ENCODE measurements at places on chromosomes 7 and 10.

GRCh38 chr10:70738006-70738760, 47.0 kb downstream of the TBATA start:
- no peaks in the 10 kb centered on the region for H3K36me3 ChIP-seq
- H3K27me3 ChIP-seq = no peaks in the 10 kb centered on the region
- DNase-seq = peak; percentile 10
- no peak overlapping the region for H3K27ac ChIP-seq
- H3K4me3 ChIP-seq = no peak overlapping the region

GRCh38 chr10:30747633-30748032, 118.1 kb upstream of the LYZL2 start:
- no peaks in the 10 kb centered on the region for H3K27me3 ChIP-seq
- no peak overlapping the region for H3K4me3 ChIP-seq
- no peaks in the 10 kb centered on the region for H3K36me3 ChIP-seq
- no peak for DNase-seq

DNA sequence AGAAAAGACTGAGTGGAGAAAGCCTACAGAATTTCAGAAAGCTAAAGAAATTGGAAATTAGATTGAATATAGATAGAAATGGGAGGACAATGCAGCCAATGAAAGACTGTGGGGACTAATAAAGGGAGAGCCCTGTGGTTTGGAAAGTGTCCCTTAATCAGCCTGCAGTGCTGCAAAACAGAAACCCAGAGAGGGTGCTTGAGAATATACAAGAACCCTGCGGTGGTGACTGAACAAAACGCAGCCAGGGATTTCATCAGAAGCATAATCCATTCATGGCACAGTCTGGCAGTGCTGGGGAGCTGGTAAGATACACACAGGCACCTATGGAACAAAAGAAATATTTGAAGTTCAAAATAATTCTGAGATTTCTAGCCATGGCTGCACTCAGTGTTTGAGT, 19.1 kb downstream of the CEP41 start:
- H3K27me3 ChIP-seq = no peaks in the 10 kb centered on the region
- no peak overlapping the region for H3K27ac ChIP-seq
- no peaks in the 10 kb centered on the region for H3K36me3 ChIP-seq
- no peak for DNase-seq
- peaks cover 6% of the 10 kb centered on the region for H3K4me1 ChIP-seq

- no peaks in the 10 kb centered on the region for H3K4me1 ChIP-seq
- peaks cover 10% of the 10 kb centered on the region for H3K36me3 ChIP-seq
- no peak overlapping the region for H3K27ac ChIP-seq
- no peak for DNase-seq
Measured at GRCh38 chr10:30036811-30037210, 22.6 kb downstream of the JCAD start.

DNA sequence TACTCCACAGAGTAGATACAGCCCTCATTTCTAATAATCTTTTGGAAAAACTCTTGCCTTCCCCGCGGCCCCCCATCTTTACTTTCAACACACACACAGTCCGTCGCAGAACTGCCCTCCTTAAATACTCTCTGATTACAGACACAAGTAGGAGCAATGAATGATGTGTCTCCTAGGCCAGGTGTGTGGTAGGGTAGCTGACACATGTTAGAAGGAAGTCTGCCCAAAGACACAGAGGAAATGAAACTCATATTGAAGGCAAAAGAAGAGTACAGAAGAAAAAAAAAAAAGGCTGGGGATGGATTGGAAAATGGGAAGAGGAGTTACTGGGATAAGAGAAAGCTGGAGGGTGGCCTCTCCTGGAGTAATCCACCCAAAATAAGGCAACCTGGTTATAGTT, 14.6 kb downstream of the OPALIN start:
- no peak for DNase-seq
- no peaks in the 10 kb centered on the region for H3K36me3 ChIP-seq
- no peak overlapping the region for H3K27ac ChIP-seq
- H3K27me3 ChIP-seq = no peaks in the 10 kb centered on the region

GRCh38 chr7:2420216-2420933, 17.0 kb downstream of the CHST12 start:
- no peaks in the 10 kb centered on the region for H3K4me1 ChIP-seq
- H3K27ac ChIP-seq = no peak overlapping the region
- H3K4me3 ChIP-seq = no peak overlapping the region
- no peaks in the 10 kb centered on the region for H3K27me3 ChIP-seq

DNA sequence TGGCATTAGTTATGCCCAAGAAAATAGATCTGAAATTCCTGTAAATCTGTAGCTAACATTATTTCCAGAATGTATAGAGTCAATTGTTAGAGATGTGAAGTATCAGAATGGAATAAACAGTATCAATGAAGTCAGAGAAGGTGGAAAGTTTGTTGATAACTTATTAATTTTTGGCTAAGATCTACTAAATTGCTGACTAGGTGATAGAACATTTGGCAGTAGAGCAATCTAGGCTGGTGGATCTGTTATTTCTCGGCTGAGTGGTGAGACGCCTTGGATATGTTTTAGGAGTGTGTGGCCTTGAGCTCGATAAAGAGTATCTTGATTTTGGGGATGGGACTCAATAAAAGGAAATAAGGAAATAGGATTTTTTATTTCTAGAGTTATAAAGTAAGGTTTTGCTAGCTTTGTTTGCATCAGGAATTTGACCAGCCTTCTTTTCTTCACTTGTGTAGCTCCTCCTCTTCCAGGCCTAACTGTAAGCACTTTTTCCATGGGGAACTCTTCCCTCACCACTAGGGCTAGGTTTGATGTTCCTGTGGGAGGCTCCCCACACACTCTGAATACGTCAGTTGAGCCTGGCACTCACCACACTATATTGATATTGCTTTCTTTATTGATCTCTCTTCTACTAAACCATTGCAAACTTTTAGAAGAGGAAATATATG, 86.8 kb upstream of the CSTF2T start:
- no peaks in the 10 kb centered on the region for H3K4me1 ChIP-seq
- no peak overlapping the region for H3K27ac ChIP-seq
- DNase-seq = no peak
- H3K4me3 ChIP-seq = no peak overlapping the region
- H3K36me3 ChIP-seq = no peaks in the 10 kb centered on the region

- no peaks in the 10 kb centered on the region for H3K36me3 ChIP-seq
- H3K4me3 ChIP-seq = no peak overlapping the region
- no peaks in the 10 kb centered on the region for H3K27me3 ChIP-seq
- H3K27ac ChIP-seq = no peak overlapping the region
- H3K4me1 ChIP-seq = no peaks in the 10 kb centered on the region
Measured at GRCh38 chr10:62708569-62708968, 96.0 kb upstream of the ADO start.

DNA sequence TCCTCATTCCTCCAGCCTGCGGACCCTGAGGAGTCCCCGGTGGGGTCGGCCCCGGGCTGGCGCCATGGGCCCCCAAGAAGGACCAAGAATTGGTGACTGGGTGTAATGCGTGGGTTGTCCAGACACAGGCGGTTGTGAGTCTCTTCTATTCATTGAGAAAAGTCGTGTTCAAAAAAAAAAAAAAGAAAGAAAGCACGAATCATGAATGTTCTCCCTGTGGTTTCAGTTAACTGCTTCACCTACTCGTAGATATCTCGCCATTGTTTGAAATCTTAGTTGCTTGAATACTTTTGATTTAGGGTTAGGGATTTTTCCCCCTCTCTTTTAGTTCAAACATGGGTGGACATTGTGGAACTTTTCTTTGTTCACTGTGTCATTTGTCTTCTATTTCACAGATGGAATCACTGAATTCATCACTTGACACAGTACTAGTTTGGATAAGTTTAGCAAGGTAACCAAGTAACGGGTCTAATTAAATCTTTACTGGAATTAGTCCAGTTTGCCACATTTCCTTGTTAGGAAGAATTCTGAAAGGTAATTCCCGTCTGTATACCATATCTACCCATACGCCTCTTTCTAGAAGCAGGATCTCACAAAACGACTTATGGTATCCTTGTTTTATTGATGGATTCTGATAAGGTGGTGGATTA, 775 bp downstream of the STARD3NL start:
- peak overlapping the region; percentile 31 for H3K27ac ChIP-seq
- H3K4me1 ChIP-seq = peaks cover 3% of the 10 kb centered on the region
- H3K27me3 ChIP-seq = no peaks in the 10 kb centered on the region
- no peaks in the 10 kb centered on the region for H3K36me3 ChIP-seq

- H3K27me3 ChIP-seq = no peaks in the 10 kb centered on the region
- H3K36me3 ChIP-seq = no peaks in the 10 kb centered on the region
- peak; percentile 30 for DNase-seq
- peak overlapping the region; percentile 88 for H3K27ac ChIP-seq
Measured at GRCh38 chr10:94402843-94403379, 570 bp downstream of the TBC1D12 start.

GRCh38 chr7:135980012-135980551, 2.9 kb upstream of the MTPN start:
- no peaks in the 10 kb centered on the region for H3K36me3 ChIP-seq
- DNase-seq = peak; percentile 14
- no peak overlapping the region for H3K27ac ChIP-seq
- H3K27me3 ChIP-seq = no peaks in the 10 kb centered on the region
- H3K4me3 ChIP-seq = no peak overlapping the region

- peaks cover 7% of the 10 kb centered on the region for H3K4me1 ChIP-seq
- peaks cover 43% of the 10 kb centered on the region for H3K27me3 ChIP-seq
- DNase-seq = no peak
- no peaks in the 10 kb centered on the region for H3K36me3 ChIP-seq
Measured at GRCh38 chr7:104327534-104327933, 869 bp upstream of the LHFPL3 start.

DNA sequence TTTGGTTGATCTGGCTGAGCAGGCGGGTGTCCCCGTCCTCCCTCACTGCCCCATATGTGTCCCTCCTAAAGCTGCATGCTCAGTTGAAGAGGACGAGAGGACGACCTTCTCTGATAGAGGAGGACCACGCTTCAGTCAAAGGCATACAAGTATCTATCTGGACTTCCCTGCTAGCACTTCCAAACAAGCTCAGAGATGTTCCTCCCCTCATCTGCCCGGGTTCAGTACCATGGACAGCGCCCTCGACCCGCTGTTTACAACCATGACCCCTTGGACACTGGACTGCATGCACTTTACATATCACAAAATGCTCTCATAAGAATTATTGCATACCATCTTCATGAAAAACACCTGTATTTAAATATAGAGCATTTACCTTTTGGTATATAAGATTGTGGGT, 26.9 kb upstream of the TRIM56 start:
- H3K4me3 ChIP-seq = no peak overlapping the region
- H3K36me3 ChIP-seq = no peaks in the 10 kb centered on the region
- H3K27me3 ChIP-seq = no peaks in the 10 kb centered on the region
- peak; percentile 79 for DNase-seq
- H3K27ac ChIP-seq = no peak overlapping the region
- H3K4me1 ChIP-seq = no peaks in the 10 kb centered on the region

- H3K27me3 ChIP-seq = no peaks in the 10 kb centered on the region
- DNase-seq = peak; percentile 22
- H3K27ac ChIP-seq = no peak overlapping the region
- H3K4me1 ChIP-seq = no peaks in the 10 kb centered on the region
Measured at GRCh38 chr7:80453699-80454340, 58.0 kb downstream of the GNAT3 start.

DNA sequence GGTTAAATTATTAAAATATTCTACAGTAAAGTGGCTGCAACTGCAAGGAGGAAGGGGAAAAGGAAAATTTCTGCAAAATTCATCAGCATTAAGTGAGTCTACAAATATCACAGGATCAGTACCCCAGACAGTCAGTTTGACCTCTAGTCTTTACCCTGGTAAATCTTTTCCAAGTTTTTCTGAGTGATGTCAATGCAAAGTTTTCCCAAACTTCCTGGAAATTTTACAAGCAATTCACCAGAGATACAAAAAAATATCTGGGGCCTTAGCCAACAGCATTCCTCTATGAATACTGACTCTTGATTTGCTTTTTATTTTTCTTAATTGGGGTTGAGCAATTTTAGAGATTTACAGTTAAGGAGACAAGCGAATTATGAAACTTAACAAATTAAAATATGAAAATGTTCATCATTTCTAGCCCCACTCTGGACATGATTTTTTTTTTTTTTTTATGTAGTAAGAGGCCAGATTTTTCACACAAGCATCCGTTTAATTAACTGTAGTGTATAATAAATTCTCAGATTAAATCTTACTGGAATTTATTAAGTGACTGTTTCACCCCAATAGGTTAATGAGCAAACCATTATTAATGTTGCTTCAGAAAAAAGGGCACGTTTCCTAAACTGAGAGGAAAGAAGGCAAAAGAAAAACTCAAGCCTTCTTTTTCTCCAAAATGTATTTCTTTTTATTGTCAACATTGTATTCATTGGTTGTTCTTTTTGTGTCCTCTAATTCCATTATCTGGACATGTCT, 539.5 kb upstream of the FZD8 start:
- no peak overlapping the region for H3K4me3 ChIP-seq
- H3K4me1 ChIP-seq = peaks cover 3% of the 10 kb centered on the region
- no peaks in the 10 kb centered on the region for H3K27me3 ChIP-seq
- no peak overlapping the region for H3K27ac ChIP-seq

- no peaks in the 10 kb centered on the region for H3K4me1 ChIP-seq
- DNase-seq = no peak
- H3K36me3 ChIP-seq = no peaks in the 10 kb centered on the region
- H3K27me3 ChIP-seq = no peaks in the 10 kb centered on the region
- peak overlapping the region; percentile 25 for H3K4me3 ChIP-seq
Measured at GRCh38 chr7:39745320-39745719, 121.9 kb downstream of the RALA start.

GRCh38 chr10:86992929-86993328, 24.6 kb downstream of the ADIRF start:
- no peak overlapping the region for H3K4me3 ChIP-seq
- H3K4me1 ChIP-seq = no peaks in the 10 kb centered on the region
- H3K27ac ChIP-seq = no peak overlapping the region
- no peaks in the 10 kb centered on the region for H3K36me3 ChIP-seq
- DNase-seq = no peak

- DNase-seq = peak; percentile 30
- no peaks in the 10 kb centered on the region for H3K27me3 ChIP-seq
- H3K27ac ChIP-seq = no peak overlapping the region
- no peaks in the 10 kb centered on the region for H3K36me3 ChIP-seq
- peak overlapping the region; percentile 80 for H3K4me3 ChIP-seq
Measured at GRCh38 chr7:93232673-93233018, 480 bp downstream of the VPS50 start.

DNA sequence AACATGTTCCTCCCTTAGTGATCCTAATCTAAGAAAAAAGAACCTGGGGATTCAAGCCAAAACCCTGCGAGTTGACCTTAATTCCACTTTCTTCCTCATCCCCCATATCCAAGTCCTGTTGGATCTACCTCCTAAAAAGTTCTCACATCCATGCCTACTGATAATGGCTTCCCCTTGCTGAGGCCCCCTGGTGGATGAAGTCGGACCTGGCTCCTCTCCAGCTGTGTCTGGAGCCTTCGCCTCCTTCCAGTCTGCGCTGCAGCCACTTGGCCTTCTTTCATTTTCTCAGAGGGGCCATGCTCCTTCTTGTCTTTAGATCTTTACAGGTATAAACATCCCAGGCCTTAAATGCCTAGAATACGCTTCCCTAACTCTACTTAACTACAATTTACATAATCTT, 8.1 kb downstream of the PDE1C start:
- no peak overlapping the region for H3K4me3 ChIP-seq
- no peaks in the 10 kb centered on the region for H3K36me3 ChIP-seq
- no peaks in the 10 kb centered on the region for H3K4me1 ChIP-seq
- H3K27ac ChIP-seq = no peak overlapping the region

GRCh38 chr7:716636-717035, 9.9 kb upstream of the DNAAF5 start:
- H3K27ac ChIP-seq = no peak overlapping the region
- no peaks in the 10 kb centered on the region for H3K36me3 ChIP-seq
- H3K27me3 ChIP-seq = peaks cover 3% of the 10 kb centered on the region
- no peak for DNase-seq
- peaks cover 2% of the 10 kb centered on the region for H3K4me1 ChIP-seq

All from trophoblast cell (in vitro differentiated cells and primary cell).